ENCODE measurements at places on chromosomes 3 and 15.

- no peak for DNase-seq
Observed at GRCh38 chr3:117671722-117672318, 962.2 kb downstream of the TUSC7 start.

GRCh38 chr3:100615684-100616083 lies 6.3 kb downstream of the ADGRG7 start:
- no peak for DNase-seq

DNA sequence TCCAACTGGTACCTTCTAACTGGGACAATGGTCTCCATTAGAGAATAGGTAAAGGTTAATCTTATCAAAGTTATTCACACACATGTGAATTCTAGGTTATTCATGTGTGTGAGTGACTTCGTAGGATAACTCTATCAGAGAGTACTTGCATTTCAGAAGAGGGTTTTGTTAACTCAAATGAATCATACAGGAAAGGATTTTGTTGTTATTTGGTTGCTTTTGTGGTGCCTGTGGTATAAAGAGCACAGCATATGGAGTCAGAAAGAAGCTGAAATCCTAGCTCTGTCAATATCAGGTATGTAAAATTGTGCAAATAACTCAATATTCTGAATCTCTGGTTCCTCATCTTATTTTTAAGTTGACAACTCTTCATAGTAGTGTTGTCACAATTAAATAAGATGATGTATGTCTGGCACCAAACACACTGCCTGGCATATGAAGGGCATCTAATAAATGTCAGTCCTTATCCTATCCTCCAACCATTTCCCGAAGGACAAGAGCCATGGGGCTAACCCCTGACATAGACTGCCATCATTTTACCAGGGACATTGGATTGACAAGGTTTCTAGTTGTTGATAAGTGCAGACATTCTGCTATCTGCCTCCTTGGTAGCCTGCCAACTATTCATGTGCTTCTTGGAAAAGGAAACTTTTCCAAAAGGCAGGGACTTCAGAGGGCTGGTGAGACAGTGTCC lies 48.7 kb upstream of the CMSS1 start:
- DNase-seq: no peak

DNA sequence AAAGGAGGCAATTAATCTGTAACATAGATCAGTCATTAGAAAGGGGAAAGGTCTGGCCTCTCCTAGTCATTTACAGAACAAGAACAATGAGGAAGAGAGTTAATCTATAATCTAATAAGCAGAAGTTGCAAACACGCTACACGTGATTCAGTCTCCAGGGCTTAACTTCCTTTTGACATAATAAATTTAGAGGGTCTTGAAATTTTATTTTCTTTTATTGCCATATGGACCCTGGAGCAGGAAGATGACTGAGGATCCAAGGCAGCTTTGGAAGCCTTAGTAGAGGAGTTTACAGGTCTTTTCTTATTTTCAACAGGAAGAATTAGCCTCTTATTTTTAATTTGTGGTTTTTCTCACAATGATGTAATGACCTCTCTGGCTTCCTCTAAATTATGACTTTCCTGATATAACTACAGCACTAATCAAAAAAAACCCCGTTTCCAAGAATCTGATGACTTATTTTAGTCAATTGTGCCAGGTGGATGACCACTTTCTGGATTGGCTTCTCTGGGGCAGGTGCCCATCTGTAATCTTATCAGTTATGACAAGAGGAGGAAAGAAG lies 32.2 kb downstream of the ADGRG7 start:
- DNase-seq: no peak

DNA sequence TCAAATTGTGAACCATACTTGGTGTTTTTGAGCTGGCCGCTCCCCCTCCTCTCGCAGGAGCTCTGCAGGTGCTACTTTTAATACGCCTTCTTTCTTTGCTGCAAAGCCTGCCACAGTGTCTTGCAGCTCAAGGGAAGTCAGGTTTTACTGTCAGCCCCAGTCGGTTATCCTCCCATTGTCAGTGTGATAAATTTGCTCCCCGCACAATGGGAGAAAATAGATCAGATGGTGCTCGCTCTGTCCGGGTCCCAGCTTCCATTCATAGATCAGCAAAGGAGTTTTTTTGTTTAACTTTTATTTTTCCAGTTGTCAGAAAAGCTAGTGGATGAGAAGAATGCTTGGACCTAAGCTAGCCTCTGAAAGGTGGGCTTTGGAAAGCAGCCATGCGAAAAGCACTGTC lies 207.7 kb downstream of the RYR3 start:
- no peak for DNase-seq

GRCh38 chr3:112568642-112569041 lies 6.8 kb downstream of the SLC35A5 start:
- DNase-seq: peak; percentile 27

DNA sequence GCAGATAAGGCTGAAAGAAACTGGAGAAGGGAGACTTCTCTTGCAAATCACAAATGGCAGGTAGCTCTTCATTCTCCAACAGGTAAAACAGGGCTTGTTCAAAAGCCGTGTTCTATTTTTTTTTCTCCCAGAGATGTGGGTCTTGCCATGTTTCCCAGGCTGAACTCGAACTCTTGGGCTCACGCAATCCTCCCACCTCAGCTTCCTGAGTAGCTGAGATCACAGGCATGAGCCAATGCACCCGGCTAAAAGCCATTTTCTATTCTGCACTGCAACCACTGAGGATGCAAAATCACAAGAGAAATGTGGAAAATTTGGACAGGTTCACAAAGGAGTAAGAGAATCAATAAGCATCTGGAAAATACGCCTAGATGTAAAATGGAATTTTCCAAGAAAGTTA lies 19.5 kb downstream of the EIF4E3 start:
- DNase-seq: no peak

DNA sequence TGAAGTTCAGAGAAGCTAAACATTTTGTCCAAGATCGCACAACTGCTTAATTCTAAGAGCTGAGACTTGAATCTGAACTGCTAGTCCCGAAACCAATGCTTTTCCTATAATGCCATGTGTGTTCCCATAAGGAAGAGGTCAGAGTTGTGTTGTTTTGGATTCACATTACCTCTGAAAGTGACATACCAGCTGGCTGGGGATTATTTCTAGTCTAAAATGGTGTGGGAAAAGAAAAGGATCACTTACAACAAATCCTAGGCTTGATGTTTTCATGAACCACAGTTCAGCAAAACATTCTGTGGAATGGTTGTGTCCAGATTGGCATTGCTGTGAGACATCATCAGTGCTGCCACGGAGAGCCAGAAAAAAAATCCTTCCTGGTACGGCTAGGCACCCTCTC lies 35.0 kb upstream of the LRRC3B start:
- no peak for DNase-seq
